ENCODE measurements at places on chromosomes 11 and 22. TPM values are rescaled to one million over a fixed set of nuclear protein-coding genes. Genes with fewer than 3 reads are reported as not detected.

The KIF18A gene
- total RNA-seq = not detected

The OR10V1 gene
- not detected for total RNA-seq

The KIRREL3 gene
- total RNA-seq = 0.26 TPM

The IL18BP gene
- total RNA-seq = 9.6 TPM

The DEPDC7 gene
- 0.99 TPM for total RNA-seq

The C11orf52 gene
- 4.6 TPM for total RNA-seq

- no peak overlapping the region for H3K27ac ChIP-seq
- no peaks in the 10 kb centered on the region for H3K36me3 ChIP-seq
- no peak for DNase-seq
- no peak overlapping the region for H3K4me3 ChIP-seq
- H3K4me1 ChIP-seq = peaks cover 95% of the 10 kb centered on the region
Observed at GRCh38 chr11:27440090-27440489, 32.5 kb downstream of the LGR4 start.

- peak overlapping the region; percentile 73 for H3K27ac ChIP-seq
- no peak overlapping the region for H3K4me3 ChIP-seq
- no peaks in the 10 kb centered on the region for H3K36me3 ChIP-seq
Observed at GRCh38 chr22:24588381-24588756, 4.5 kb downstream of the LRRC75B start.

- no peak overlapping the region for H3K4me3 ChIP-seq
- H3K4me1 ChIP-seq = peaks cover 5% of the 10 kb centered on the region
- no peaks in the 10 kb centered on the region for H3K36me3 ChIP-seq
- no peak overlapping the region for H3K27ac ChIP-seq
Observed at GRCh38 chr22:17218341-17218740, 894 bp downstream of the ADA2 start.

- no peaks in the 10 kb centered on the region for H3K27me3 ChIP-seq
- no peak overlapping the region for H3K27ac ChIP-seq
- DNase-seq = no peak
- H3K4me3 ChIP-seq = no peak overlapping the region
- peaks cover 46% of the 10 kb centered on the region for H3K4me1 ChIP-seq
- no peaks in the 10 kb centered on the region for H3K36me3 ChIP-seq
Observed at GRCh38 chr11:78074756-78075155, 4.9 kb downstream of the NDUFC2 start.

DNA sequence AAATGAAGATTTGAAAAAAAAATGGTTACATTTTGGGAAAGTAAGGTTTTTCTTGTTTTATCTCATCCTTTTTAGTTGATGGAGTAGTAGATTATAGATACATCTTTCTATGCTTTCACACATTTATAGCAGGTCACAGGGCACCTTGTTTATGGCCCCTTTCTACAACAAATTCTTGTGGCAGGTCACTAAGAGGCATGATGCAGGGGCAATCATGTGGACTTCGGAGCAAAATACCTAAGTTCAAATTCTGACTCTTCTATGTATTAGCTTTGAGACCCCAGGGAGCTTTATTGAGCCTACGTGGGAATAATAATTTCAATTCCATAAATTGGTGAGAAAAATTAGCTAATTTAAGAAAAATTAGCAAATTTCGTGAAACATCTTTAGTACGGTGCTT, 177.4 kb downstream of the DSCAML1 start:
- H3K36me3 ChIP-seq = no peaks in the 10 kb centered on the region
- no peaks in the 10 kb centered on the region for H3K27me3 ChIP-seq
- DNase-seq = no peak
- H3K27ac ChIP-seq = no peak overlapping the region
- no peaks in the 10 kb centered on the region for H3K4me1 ChIP-seq

DNA sequence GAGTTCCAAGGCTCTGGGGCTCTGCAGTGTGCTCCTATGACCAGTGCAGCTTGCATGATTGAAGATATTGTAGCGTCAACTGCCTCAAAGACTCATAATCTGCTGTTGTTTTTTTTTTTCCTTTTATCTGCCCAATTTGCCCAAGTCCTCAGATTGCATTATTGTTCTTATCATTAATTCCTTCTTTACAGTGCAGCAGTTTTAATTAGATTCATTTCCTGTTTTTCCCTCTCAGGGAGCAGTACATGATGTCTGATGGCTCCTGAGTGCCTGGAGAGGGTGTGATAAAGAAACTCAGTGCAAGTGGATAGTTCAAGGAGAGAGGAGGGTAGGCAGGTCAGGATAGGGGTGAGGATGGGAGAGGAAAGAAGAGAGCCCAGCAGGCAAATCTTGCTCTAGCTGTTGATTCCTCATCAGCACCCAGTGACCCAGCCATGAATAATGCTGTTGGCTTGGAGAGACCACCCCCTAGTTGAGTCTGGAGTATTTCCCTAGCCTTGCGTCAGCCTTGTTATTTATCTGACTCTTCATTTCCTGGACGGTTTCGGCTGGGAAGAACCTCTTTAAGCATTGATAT, 219.6 kb upstream of the SESN3 start:
- peaks cover 6% of the 10 kb centered on the region for H3K4me1 ChIP-seq
- no peak overlapping the region for H3K4me3 ChIP-seq
- no peaks in the 10 kb centered on the region for H3K36me3 ChIP-seq
- H3K27me3 ChIP-seq = no peaks in the 10 kb centered on the region
- no peak for DNase-seq

GRCh38 chr22:38327805-38328204, 10.6 kb upstream of the CSNK1E start:
- H3K27me3 ChIP-seq = no peaks in the 10 kb centered on the region
- DNase-seq = no peak
- no peak overlapping the region for H3K4me3 ChIP-seq
- H3K27ac ChIP-seq = no peak overlapping the region
- no peaks in the 10 kb centered on the region for H3K4me1 ChIP-seq
- no peaks in the 10 kb centered on the region for H3K36me3 ChIP-seq

DNA sequence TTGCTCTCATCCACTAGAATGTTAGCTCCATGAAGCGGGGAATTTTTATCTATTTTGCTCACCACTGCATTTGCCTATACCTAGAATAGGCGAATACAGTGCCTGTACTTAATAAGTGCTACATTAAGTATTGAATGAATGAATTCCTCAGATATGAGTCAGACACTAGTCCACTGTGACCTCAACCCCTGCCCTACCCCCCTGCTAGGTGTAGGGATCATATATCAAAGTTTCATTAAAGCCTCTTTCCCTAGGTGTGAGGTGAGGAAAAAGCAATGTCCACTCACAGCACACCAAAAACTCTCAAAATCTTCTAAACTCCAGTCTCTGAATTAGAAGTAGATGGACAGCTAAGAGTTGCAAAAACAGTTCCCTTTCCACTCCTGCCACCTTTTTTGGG, 9.8 kb upstream of the PSMA1 start:
- H3K36me3 ChIP-seq = no peaks in the 10 kb centered on the region
- no peak overlapping the region for H3K27ac ChIP-seq
- H3K27me3 ChIP-seq = no peaks in the 10 kb centered on the region
- H3K4me1 ChIP-seq = no peaks in the 10 kb centered on the region
- H3K4me3 ChIP-seq = no peak overlapping the region

DNA sequence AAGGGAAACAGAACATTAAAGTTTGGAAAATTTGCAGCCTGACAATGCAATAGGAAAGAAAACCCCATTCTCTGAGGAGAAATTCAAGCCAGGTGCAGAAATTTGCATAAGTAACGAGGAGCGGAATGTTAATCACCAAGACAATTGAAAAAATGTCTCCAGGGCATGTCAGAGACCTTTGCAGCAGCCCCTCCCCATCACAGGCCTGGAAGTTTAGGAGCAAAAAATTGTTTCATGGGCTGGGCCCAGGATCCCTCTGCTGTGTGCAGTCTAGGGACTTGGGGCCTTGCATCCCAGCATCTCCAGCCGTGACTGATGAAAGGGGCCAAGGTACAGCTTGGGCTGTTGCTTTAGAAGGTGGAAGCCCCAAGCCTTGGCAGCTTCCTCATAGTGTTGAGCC, 780.2 kb downstream of the LRRC4C start:
- H3K4me3 ChIP-seq = no peak overlapping the region
- DNase-seq = no peak
- no peaks in the 10 kb centered on the region for H3K36me3 ChIP-seq
- no peak overlapping the region for H3K27ac ChIP-seq

DNA sequence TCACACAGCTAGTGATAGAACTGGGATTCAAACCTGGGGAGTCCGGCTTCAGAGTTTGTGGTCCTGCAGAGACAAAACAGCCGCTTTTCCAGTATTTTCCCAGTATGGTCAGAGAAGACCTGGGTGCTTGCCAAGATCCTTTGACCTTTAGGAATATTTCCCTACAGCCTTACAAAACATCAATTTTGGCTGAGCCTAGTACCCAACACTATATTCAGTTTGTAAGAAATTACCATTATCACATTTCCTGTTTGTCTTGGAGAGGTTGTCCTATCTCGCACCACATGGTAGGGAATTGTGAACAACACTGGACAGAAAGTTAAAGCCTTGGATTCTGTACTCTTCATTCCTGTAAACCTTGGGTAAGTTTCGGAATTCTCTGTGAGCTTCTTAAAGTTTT, 10.7 kb upstream of the NEU3 start:
- H3K36me3 ChIP-seq = no peaks in the 10 kb centered on the region
- H3K27me3 ChIP-seq = no peaks in the 10 kb centered on the region
- no peak overlapping the region for H3K4me3 ChIP-seq
- no peak for DNase-seq
- no peak overlapping the region for H3K27ac ChIP-seq

GRCh38 chr11:114273071-114273470, 23.1 kb upstream of the NNMT start:
- no peak overlapping the region for H3K4me3 ChIP-seq
- H3K27me3 ChIP-seq = no peaks in the 10 kb centered on the region
- no peak for DNase-seq
- H3K4me1 ChIP-seq = no peaks in the 10 kb centered on the region
- H3K36me3 ChIP-seq = no peaks in the 10 kb centered on the region

DNA sequence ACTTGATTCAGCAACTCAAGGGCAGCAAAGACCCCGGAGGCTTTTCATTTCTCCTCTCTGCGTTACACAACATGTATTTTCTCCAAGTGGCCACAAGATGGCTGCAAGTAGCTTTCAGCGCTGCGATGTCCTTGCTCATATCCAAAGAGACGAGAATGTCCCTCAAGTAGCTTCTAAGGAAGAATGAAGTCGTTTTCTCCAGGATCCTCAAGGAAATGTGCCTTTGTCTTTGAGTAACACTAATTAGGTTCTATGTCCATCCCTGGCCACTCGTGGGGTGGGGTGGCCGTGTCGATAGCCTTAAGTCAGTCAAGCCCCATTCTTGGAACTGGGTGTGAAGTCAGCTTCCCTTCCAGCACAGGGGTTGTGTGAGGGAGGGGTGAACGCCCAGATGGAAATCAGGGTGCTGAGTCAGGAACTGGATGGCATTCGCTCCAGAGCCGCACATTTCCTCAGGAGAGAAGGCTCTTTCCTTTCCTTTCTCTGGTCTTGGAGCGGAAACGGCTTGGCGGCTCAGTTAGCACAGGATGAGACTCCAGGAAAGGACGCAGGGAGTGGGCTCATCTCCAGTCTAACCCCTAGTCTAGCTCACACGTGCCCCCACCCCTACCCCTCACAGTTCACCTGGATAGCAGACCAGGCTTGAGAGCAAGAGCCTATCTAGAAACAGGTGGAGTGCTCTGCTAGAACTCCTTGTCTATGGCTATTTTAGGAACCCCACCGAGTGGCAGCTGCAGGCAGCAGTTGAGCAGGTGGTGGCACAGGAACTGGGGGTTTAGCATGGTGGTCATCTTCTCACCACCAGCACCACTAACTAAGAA, 44.3 kb downstream of the NNMT start:
- DNase-seq = peak; percentile 39
- no peak overlapping the region for H3K27ac ChIP-seq
- peaks cover 6% of the 10 kb centered on the region for H3K4me1 ChIP-seq
- no peaks in the 10 kb centered on the region for H3K36me3 ChIP-seq
- H3K4me3 ChIP-seq = no peak overlapping the region

DNA sequence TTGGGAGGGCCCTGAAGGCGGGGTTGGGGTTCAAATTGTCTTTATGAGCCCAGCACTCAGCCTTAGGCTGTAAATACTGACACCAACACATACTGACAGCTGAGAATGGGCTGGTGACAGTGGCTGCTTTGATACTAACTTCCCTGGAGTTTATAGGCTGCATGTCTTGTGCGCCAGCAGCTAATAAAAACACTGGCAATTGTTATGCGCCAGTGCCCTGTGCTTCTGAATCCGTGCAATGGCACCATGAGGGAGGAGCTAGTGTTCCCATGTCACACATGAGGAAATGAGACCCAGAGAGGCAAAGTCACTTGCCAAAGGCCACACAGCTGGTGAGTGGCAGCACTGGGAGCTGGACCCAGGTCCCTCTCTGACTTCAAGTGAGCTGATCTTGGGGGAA, 23.8 kb downstream of the SHISAL1 start:
- H3K27ac ChIP-seq = no peak overlapping the region
- no peaks in the 10 kb centered on the region for H3K4me1 ChIP-seq
- no peak for DNase-seq
- no peaks in the 10 kb centered on the region for H3K36me3 ChIP-seq
- no peak overlapping the region for H3K4me3 ChIP-seq

GRCh38 chr11:118896921-118897591, 13.4 kb downstream of the CXCR5 start:
- H3K4me3 ChIP-seq = no peak overlapping the region
- H3K4me1 ChIP-seq = peaks cover 10% of the 10 kb centered on the region
- H3K27me3 ChIP-seq = no peaks in the 10 kb centered on the region
- H3K36me3 ChIP-seq = peaks cover 6% of the 10 kb centered on the region

DNA sequence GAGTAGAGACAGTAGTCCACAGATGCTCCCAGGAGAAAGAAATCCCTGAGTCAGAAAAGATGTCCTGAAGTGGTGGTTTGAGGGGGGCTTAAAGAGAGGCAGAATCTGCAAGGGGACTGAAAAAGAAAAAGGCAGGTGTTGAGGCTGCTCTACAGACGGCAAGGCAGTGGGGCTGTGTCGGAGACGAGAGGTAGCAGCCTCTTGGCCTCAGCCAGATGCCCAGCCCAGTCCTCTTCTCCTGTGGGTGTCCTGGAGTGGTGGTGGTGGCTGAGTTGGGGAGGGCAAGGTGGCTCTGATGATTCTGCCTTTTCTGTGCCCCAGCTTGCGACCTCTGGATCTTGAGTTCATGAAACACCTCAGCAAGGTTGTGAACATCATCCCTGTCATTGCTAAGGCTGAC, 9.3 kb upstream of the WBP2NL start:
- H3K27ac ChIP-seq = no peak overlapping the region
- H3K4me1 ChIP-seq = no peaks in the 10 kb centered on the region
- no peak overlapping the region for H3K4me3 ChIP-seq
- no peak for DNase-seq

GRCh38 chr11:34679681-34680080, 58.8 kb downstream of the EHF start:
- DNase-seq = no peak
- H3K4me3 ChIP-seq = no peak overlapping the region
- H3K4me1 ChIP-seq = peaks cover 7% of the 10 kb centered on the region
- no peaks in the 10 kb centered on the region for H3K27me3 ChIP-seq

DNA sequence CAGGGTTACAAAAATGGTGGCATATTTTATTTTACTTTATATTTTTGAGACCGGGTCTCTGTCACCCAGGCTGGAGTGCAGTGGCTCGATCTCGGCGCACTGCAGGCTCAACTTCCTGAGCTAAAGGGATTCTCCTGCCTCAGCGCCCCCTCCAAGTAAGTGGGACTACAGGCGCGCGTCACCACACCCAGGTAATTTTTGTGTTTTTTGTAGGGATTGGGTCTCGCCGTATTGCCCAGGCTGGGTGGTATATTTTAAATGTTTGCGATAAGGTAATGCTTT, 652 bp upstream of the FOSL1 start:
- no peak overlapping the region for H3K4me3 ChIP-seq
- no peak overlapping the region for H3K27ac ChIP-seq
- peaks cover 14% of the 10 kb centered on the region for H3K4me1 ChIP-seq
- H3K27me3 ChIP-seq = no peaks in the 10 kb centered on the region

- no peaks in the 10 kb centered on the region for H3K4me1 ChIP-seq
- H3K27me3 ChIP-seq = no peaks in the 10 kb centered on the region
- no peak overlapping the region for H3K27ac ChIP-seq
- no peak overlapping the region for H3K4me3 ChIP-seq
Observed at GRCh38 chr22:37526376-37526775, 7.2 kb upstream of the CARD10 start.

GRCh38 chr11:5071799-5072198, 2.4 kb downstream of the OR52E1 start:
- no peak overlapping the region for H3K27ac ChIP-seq
- no peaks in the 10 kb centered on the region for H3K4me1 ChIP-seq
- no peaks in the 10 kb centered on the region for H3K36me3 ChIP-seq

Measured in body of pancreas (tissue), 4 donors.